NCI-H1105 (cell line): ENCODE measurements at places on chromosomes 7 and 10.

GRCh38 chr10:129969184-129969910 lies 5.3 kb upstream of the EBF3 start:
- DNase-seq: no peak

GRCh38 chr10:95428701-95429100 lies 132.5 kb downstream of the SORBS1 start:
- no peak for DNase-seq

- peak; percentile 25 for DNase-seq
Measured at GRCh38 chr7:28626624-28627262, 214.4 kb downstream of the CREB5 start.

DNA sequence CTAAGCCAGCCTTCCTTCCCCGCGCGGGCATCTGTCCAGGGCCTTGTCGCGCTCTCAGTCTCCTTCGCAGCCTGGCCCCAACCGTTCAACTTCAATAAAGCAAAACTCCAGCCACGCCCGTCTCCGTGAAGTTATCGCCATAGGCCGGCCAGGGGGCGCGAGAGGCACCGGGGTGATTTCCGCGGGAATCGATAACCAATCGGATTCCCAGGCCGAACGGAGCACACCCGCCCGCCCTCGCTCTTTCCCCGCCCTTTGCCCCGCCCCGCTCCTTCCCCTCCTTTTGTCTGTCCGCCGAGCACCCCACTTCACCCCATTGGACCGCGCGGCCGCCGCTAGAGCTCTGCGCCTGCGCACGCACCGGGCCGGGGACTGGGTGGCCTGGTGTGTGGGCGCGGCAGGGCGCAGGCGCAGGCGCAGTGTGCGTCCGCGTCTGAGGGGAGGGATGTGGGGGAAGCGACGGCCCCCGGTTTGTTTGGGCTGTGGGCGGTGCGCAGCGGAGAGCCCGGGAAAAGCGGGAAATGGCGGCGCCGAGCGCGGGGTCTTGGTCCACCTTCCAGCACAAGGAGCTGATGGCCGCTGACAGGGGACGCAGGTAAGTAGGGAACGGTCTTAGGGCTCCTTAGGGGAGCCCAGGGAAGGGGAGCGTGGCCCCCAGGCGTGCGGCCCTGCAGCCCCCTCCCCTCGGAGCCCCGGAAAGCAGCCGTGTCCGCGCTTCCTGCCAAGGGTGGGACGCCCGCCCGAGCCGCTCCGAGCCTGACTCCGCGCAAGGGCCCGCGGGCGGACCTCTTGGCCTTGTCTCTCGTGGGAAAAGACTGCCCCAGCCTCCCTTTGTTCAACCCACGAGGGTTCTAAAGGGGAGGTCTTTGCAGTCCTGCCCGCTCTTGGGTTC lies at the start of gene CASP2:
CASP2 (plus strand) TSS at position 417 of the 892 bp plus-strand sequence; CDS start at position 522, 105 bp downstream.
- peak; percentile 89 for DNase-seq

DNA sequence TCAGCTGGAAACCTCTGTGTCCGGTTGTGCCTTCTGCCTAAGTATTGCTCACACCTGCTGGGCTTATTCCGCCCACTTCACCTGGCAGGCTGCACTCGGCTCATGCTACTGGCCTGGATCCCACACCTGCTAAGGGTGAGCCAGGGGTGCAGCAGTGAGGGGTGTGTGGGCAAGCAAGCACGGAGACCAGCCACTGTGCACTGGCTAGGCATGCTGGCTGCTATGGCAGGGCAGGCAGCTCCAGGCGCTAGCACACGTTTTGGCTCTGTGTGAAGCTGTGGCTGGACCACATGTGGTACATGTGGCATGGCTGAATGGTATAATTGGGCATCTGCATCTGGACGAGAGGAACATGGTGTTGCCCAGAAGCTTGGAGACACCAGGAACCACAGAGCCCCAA lies 940.7 kb downstream of the NRG3 start:
- DNase-seq: no peak

GRCh38 chr10:132158823-132159222 lies 27.9 kb upstream of the DPYSL4 start:
- no peak for DNase-seq

- no peak for DNase-seq
Measured at GRCh38 chr7:95472581-95473161, 13.1 kb upstream of the ASB4 start.

DNA sequence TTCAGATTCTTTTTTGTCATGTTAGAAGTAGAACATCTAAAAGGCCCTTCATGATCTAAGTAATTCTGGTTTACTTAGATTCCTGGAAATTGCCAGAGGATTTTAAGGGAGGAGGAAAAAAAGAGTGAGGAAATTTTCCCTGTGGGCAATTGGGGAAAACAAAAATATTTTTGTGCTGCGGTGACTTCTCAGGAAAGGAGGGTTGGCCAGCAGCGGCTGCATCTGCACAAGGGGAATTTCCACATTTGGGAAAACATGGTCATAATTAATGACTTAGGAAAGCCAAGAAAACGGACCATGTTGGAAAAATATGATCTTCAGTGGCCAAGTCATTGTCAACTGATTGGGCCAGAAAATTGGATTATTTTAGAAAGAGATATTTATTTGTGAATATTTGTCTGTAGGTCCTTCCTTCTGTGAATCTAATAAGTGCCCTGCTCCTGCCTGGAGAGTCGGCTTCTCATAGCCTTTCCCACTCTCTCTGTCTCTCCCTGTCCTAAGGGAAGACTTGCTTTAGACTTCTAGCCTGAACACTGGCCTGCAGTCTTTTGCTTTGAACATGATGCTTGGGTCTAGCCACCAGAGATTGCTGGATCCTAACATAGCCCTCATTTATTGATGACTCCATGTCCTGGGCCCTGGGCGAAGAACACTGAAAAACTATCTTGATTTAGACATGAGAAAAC lies 124.2 kb upstream of the MKLN1 start:
- no peak for DNase-seq

DNA sequence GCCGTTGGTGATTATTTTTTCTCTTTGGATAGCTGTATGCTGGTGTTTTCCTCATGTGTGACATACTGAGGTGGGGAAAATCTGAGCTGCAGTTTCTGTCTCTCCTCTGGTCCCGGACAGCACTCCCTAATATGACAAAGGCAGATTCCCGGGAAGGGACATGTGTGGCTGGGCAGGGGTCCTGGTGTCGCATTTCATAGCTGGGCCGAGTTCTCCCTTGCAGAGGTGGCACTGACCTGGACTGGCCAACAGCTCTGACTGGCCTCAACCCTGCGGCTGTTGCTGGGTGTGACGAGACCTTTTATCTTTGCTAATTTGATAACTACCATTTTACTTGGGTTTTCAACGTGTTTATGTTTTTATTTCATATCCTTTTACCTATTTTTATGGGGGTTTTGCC lies 248.6 kb upstream of the TCERG1L start:
- no peak for DNase-seq

- no peak for DNase-seq
Measured at GRCh38 chr10:22560913-22561239, 153.5 kb downstream of the PIP4K2A start.

- DNase-seq: no peak
Measured at GRCh38 chr7:112080441-112080840, 125.8 kb downstream of the DOCK4 start.

DNA sequence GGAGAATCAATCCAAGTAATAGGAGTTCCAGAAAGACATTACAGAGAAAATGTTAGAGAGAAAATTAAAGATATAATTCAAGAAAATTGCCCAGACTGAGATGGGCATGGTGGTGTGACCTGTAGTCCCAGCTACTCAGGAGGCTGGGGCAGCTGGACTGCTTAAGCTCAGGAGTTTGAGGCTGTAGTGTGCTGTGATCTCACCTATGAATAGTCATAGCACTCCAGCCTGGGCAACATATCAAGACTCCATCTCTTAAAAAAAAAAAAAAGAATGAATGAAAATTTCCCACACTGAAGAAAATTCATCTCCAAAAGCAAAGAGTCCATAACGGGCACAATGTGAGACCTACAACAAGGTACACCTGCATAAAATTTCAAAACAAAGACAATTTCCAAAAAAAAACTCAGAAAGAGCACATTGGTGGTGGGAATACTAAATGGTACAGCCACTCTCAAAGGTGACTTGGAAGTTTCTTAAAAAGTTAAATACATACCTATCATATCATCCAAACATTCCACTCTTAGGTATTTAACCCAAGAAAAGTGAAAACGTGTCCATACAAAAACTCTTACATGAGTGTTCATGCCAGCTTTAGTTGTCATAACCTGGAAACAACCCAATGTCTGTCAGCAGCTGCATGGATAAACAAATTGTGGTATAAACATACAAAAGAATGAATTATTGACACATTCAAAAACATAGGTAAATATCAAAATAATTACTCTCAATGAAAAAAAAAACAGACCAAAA lies 6.9 kb upstream of the RGS10 start:
- no peak for DNase-seq

GRCh38 chr10:92544296-92544695 lies 29.6 kb downstream of the IDE start:
- no peak for DNase-seq

GRCh38 chr10:90149563-90149962 lies 448.2 kb downstream of the KIF20B start:
- no peak for DNase-seq

DNA sequence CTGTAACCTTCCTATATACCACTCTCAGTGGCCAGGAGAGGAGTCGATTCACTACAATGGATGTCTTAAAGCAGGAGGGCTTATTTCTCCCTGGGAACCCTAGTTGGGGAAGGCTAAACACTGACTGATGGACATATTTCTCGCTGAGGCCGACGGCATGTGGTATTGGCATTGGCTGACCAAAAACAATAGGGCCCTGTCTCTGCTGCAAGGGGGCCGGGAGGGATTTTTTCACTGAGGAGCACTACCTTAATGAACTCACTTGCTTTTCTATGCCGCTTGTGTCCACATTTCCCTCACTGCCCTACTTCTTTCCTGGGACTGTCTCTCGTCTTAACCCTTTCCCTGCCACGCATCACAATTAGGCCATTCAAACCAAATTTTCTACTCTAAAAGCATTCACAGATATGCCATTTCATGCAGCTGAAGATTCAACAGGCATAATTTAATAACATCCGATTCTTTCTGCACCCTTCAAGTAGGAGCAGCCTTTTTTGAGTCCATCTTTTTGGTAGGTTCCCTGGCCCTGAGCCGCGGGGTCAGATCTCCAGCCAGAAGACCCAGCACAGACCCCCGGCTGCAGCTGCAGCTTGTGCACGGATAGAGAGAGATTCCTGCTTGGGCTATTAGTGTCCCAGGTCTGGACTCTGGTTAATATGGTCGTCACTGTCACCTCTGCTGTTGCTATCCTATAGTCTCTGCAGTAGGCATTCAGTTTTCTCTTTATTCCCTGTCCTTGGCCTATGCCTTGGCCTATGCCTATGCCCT lies 118.7 kb downstream of the HIPK2 start:
- no peak for DNase-seq

DNA sequence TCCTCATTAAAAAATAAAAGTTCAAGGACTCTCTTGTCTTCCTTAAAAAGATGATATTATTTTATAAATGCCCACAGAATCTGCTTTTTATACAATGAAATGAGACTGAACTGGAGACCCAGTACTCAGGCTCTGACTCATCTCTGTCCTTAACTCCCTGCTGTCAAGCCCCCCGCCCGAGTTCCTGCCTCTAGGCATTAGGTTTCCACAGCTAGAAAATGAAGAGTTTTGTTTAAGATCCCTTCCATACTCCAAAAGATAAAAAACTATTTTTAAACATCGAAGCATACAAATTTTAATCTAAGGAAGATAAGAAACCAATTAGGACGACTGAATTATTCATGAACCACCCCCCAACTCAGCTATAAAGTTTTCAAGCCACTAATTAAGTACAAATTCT lies 97.7 kb upstream of the FEZF1 start:
- no peak for DNase-seq

DNA sequence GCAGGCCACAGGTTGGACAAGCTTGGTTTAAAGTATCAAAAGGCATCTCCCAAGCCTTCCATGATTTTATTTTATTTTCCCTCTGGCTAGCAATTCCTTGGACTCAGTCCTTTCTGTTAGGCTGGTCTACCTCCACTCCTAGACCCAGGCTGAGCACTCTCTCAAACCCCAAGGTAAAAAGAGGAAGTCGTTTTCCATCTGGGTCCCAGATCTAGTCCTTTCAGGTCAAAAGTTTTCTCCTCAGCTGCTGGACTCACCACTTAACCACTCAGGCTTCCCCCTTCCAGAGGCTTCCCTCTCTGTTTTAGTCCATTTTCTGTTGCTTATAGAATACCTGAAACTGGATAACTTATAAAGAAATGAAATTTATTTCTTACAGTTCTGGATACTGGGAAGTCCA lies 252.3 kb upstream of the MKLN1 start:
- DNase-seq: no peak

DNA sequence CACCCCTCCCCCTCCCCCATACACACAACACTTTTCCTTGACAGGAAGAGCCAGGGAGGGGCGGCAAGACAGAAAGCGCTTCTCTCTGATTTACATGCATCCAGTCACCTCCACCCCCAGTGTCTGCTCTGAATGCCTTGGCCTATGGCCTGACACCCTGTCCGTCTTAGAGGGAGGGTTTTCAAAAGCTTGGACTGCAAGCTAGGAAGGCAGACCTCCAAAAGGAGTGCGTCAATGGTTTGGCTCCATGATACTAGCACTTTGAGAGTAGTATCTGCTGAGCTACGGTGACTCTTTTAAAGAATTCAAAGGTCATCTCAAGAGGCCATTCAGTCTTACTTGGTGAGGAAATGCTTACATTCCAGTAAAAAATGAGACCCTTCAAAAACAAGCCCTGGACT lies 20.3 kb upstream of the PAX2 start:
- DNase-seq: no peak

DNA sequence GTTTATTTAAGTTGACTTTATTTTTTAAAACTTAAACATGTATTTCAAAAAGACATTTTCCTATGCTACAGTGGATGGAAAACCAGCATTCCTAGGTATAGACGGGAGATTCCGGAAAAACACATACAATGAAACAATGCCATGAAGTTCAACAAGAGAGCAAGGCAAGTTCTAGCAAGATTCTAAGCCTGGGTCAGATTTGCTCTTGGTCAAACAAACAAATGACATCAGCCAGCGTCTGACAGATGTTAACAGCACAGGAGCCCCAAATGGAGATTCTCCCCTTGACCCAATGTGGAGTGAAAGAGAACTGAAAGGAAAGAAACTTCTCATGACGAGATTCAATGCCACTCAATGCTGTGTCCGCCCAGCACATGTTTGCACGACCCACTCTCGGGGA lies 149.9 kb downstream of the NEURL1 start:
- no peak for DNase-seq

- DNase-seq: peak; percentile 78
Measured at GRCh38 chr10:34739915-34740314, 75.2 kb downstream of the PARD3 start.
